Urinary bladder (tissue), 4 donors: ENCODE measurements at places on chromosomes 6 and 20.
A peak's percentile ranks its signal among the peaks of the same experiment; 100 is the strongest.

DNA sequence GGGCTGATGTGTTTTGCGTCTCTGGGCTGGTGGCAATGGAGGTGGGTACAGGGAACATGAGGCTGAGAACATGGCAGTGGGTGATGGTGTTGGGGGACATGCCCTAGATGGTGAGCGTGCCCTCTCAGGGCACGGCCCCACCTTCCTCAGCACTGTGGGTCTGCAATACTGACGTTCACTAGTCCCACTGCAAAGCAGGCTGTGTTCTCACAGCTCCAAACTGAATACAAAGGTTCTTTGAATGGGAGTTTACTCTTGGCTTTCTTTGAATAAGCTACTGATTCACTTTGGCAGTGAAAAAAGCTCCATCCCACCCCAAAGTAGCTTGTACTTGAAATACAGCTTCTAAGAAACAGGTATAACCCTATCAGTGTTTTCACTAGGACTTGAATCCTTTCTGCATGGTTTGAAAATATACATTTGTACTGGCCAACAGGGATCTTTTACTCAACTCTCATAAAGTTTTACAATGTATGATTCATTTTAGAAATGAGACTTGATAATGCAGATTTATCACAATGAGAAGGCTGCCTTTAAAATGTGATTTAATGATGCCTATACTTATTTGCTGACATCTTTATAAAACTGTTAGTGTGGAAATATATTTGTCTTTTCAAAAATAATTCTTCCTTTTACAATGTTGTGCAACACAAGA is 400.7 kb downstream of the ZFAND3 start:
- DNase-seq, result no peak

DNA sequence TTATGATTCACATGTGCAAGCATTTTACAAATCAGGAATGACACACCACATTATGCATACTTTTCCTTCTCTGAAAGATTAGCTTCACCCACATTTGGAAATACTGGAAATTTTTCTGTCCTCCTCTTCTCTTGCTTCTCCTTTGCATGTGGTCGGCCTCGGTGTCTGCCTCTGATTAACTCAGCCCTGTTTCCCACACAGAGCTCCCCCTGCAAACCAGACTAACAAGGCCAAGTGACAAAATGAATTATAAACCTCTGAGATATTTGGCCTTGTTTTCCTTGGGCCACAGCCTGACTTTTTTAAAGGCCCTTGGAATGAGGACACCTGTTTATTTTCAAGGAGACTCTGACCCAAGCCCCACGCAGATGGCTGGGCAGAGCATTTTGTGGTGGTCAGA is 9.0 kb upstream of the CCN6 start:
- no peak for DNase-seq

GRCh38 chr20:44959638-44960102 is 527 bp downstream of the TOMM34 start:
- DNase-seq, result no peak

- DNase-seq, result no peak
Observed at GRCh38 chr6:23870496-23870895, 255.5 kb upstream of the NRSN1 start.

DNA sequence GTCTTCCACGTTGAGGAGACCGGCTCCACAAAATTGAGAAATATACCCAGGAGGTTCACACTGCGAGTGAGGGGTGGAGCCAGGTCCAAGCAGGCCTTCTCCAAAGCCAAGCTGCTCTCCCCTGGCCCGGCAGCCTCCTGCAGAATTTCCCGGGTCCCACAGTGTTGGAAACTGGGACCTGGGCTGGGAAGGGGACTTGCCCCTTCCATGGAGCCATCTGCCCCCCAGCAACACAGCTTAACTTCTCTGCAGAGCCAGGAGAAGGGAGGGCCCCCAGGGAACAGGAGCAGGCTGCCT is 35.4 kb downstream of the MDFI start:
- DNase-seq, result no peak

DNA sequence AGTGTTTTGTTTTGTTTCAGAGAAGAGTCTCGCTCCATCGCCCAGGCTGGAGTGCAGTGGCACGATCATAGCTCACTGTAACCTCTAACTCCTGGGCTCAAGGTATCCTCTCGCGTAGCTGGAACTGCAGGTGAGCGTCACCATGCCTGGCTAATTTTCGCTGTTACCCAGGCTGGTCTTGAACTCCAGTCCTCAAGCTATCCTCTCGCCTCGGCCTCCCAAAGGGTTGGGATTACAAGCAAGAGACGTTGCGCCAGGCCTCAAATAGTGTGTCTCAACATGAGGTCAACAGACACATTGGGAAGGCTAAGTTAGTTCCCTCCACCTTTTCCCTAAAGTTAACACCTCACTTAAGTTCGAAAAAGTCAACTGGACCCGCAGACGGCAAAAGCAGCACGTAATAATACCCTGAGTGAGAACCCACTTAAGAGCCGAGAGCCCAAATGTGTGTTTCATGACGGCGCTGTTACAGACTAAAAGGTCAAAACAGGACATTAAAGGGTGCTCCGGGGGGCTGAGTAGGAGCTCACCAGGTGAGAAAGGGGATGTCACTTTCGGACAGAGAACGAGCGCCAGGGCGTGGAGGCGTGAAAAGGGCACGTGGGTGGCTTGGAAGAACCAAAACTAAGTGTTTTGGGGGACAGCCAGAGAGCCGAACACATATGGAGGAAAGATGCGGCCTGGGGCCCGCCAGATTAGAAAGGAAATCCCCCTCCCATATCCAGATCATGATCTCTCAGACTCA is 499 bp downstream of the TTI1 start:
- DNase-seq, result no peak

DNA sequence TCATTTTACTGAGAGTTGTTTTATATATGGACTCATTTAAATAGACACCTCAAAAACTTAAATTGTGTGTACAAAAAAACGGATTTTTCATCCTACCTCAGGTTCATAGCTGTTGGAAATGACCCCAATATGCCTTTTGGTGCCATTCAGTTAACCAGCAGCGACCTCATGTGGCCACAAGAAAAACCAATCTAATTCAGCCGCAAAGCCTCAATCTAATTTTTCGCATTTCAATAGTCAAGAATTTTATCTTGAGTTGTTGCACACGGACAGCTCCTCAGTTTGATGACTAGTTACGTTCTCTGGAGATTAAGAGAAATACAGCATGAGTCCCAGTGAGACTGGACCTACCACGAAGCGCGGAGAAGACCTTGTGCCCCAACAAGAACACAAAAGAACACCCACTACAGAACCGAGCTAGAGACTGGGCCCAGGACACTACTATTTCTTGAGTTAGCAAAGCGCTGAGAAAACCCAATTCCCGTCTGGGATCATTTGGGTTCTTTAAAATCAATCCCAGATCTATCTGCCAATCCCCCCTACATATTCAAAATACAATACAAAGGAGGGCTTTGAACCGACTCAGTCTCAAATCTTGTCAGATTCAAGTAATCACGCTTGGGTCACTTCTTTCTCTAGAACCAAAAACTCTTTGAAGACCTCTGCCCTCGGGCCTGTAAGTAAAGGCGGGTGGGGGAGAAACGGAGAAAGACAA is 1.1 kb downstream of the TCP11 start:
- DNase-seq, result peak; percentile 48

- no peak for DNase-seq
Observed at GRCh38 chr20:9458138-9458796, 56.1 kb upstream of the LAMP5 start.

GRCh38 chr6:35581633-35582032 is 68.9 kb upstream of the TULP1 start:
- DNase-seq, result no peak

DNA sequence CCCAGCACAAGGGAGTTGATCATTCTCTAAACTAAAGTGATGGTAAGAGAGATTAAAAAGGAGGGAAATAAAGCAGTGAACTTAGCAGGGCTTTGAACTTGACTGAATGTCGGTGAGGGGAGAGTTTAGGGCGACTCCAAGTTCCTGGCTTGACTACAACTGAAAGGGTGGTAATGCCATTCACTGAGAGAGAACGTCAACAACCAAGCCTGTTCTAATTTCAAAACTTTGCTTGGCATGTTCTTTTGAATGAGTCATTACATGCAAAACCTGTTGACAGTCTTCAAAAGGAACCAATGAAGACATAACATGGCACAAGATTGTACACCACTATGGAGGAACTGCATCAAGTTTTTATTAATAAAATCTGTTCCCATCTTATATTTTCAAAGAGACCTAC is 10.3 kb upstream of the MYB start:
- DNase-seq, result no peak

DNA sequence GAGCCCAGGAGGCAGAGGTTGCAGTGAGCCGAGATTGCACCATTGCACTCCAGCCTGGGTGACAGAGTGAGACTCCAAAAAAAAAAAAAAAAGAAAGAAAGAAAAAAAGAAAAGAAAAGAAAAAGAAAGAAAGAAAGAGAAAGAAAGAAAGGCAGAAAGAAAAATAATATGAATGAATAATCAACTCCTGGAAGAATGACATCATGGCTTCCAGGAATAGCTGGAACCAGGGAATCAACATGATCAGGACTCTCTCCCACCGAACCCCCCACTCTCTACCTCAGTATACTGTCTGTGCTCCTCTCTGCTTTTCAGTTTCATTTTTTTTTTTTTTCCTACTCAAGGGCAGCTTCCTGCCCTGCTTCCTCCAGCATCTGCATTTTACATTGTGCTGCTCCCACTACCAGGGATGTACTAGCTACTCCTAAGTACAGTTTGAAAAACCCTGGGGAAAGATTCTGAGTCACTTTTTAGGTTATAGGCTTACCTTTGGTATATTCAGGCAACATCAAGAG is 19.7 kb upstream of the MTCL3 start:
- DNase-seq, result no peak

DNA sequence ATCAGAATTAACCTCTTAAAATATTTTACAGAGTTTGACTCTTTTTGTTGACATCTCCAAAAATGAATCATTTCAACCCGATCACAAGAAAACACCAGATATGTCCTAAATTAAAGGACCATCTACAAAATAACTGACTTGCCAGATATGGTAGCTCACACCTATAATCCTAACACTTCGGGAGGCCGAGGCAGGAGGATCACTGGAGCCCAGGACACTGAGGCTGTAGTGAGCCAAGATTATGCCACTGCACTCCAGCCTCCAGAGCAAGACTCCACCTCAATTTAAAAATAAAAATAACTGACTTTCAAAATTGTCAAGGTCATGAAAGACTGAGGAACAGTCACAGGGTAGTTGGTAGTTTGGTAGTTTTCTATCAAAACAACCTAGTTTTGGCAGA is 34.9 kb downstream of the DCDC2 start:
- DNase-seq, result no peak
